ENCODE measurements at places on chromosomes 4 and X.
A peak's percentile ranks its signal among the peaks of the same experiment; 100 is the strongest.

DNA sequence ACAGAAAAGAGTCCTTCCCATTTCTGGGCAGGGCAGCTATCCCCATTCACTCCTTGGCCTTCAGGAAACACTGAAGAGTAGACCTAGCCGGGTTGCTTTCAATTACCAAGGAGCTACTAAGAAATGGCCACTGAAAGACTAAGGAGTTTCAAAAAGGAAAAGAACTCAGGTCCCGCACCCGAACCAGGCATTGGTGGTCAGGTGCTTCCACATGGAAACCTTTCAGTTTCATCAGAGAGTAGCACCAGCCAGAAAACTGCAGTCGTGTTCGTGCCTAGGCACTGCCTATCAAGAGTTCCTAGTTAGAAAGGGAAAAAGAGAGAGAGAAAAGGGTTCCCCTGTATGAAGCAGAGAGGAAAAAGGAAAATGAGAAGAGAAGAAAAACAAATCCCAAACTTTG is 237.9 kb downstream of the KLHL4 start:
- no peak for DNase-seq

DNA sequence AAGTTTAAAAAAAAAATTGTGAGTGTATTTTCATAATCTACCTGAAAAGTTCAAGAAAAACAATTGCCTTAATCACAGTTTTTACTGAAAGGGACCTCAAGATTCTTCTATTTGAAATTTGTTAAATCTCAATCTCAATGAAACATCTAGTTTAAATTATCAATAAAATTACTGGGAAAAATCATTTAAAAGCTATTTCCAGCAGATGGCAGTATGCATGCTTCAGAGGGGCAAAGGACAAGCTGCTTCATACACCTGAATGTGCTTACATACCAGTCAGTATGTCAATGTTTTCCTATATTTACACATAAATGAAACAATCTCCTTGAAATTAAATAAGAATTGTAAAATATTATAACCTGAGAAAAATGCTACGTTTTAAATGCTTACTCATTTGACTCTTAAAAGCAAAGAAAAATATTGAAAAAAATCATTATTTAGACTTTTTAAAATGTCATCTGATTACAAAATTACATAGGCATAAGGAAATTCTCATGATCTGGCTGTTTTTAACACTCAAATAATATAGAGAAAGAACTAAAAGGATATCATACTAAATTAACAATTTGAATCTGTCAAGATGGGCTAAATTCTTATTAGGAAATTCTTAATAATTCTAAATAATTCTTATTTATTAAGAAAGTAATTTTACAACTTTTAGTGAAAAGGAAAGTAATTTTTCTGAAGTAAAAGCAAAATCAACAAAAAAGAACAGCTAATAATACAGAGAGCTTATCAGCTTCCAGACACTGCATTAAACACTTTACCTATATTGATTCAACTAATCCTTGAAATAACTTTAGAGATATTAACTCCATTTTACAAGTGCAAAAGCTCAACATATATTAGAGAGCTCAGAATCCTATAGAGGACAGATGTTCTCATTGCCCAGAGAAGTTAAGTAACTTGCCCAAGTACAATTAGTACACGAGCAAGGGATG is 242.1 kb downstream of the ADAMTS3 start:
- peak; percentile 5 for DNase-seq

DNA sequence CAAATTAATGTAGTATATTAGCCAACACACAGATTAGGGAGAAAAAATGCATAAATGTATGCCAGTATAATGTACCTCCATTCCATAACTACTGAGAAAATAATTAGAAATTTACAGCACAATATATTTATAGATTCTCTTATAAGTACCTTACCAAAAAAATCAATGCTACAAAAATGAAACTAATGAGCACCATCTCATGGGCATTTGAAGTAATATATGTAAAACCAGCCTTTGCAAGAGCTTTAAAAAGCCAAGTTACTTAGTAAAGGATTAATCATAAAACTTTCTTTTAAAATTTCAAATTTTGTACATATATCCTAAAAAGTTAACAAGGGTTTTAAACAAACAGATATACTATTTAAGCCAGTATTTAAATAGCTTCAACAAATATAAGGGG is 43.2 kb downstream of the LRBA start:
- no peak for DNase-seq

- peak; percentile 10 for DNase-seq
These were observed 56.2 kb downstream of the ADRA2C start for GRCh38 chr4:3822230-3822947.

GRCh38 chrX:22373766-22374165 is 101.1 kb downstream of the CBLL2 start:
- no peak for DNase-seq

DNA sequence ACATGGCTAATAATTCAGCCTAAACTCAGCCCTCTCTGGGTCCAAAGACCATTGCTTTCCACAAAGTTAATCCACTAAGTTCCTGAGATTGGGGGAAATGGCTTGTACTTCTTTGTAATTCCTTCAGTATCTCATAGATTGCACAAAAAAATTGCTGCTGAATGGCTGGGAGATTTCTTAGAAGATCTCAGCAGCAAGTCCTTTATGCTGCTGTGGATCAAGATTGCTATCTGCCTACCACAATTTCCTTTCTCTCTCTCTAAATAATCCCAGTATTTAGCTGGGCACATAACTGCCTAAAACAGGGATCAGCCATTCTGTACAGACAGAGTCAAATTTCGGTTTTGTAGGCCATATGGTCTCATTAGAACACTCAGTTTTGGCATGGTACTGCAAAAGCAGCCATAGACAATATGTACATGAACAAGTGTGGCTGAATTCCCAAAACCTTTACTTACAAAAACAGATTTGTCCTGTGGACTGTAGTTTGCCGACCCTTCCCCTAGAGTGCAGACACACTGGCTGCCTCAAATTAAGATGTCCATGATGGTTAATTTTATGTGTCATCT is 18.5 kb upstream of the HOPX start:
- DNase-seq = no peak

DNA sequence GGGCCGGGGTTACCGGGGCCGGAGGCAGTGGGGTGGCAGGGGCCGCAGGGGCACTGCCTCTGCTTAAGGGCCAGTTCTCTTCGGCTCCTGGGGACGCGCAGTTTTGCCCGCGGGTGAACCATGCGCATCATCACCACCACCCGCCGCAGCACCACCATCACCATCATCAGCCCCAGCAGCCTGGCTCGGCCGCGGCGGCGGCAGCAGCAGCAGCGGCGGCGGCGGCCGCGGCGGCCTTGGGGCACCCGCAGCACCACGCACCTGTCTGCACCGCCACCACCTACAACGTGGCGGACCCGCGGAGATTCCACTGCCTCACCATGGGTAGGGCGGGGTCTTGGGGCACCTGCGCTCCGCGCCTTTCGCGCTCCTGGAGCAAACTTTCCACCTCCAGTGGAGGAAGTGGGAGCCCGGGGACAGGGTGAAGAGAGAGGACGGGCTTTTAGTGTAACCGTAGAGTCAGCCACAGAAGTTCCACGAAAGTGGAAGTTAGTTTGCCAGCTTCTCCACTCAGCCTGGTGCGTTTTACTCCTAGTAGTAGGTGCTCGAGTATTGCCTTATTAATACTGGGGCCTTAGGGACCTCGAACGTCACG is 729 bp downstream of the GSX2 start:
- DNase-seq = no peak

All from RPMI8226 (cell line).